ENCODE measurements at places on chromosomes 4 and X.

DNA sequence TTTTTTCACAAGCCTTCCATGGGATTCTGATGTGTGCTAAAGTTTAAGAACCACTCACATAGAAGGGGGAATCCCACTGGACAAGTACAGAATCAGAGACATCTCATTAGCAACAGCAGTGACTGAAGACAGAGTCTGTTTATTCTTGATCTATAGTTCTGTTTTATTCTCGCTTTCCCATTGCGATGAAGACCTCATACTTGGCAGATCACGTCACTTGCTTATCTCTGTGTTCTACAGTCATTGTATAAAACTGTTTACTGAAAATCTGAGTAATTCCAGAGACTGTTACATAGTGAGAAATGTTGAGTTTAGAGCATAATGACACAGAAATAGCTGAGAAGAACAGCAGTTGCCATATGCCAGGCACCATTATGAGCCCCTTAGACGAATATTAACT is 185.5 kb downstream of the PTTG2 start:
- DNase-seq, result peak; percentile 95

DNA sequence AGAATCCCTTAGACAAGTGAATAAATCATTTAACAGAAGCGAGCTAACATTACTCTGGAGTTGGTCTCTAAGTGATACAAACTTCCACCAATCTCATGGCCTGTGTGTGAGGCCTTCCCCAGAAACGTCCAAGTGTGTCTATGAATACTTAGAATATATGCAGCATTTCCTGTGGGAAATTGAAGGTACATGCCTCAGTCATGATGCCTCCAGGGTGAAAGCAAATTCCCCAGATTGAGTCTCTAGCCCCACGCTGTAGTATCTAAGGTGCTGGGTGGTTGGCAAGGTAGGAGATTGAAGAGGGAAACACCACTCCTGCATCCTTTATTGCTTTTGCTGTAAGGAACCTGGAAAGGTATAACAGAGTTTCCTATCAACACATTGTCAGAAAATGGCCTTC is 113.8 kb downstream of the IL13RA2 start:
- no peak for DNase-seq

GRCh38 chr4:73442275-73442674 is 6.3 kb downstream of the AFP start:
- peak; percentile 4 for DNase-seq

- DNase-seq, result peak; percentile 2
These were observed 592.5 kb downstream of the PCDH18 start for GRCh38 chr4:136939781-136940180.

DNA sequence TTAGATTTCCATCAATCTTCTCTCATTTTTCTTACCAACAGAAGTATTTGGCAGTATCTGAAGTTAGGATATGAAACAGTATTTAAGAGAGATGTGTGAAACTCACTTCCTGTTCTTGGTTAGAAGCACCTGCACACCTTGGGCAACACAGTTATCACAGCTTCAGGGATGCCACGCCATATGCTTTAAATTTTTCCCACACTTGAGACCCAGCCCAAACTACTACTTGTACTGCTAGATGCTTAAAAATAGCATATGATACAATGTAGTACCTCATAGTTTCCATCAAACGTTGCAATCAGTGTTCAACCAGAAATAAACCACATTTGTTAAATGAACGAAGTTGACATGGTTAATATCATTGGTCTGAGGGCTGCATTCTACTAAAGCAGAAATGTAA is 725.1 kb upstream of the FRG1 start:
- no peak for DNase-seq

GRCh38 chr4:3689576-3690550 is 76.3 kb upstream of the ADRA2C start:
- DNase-seq, result no peak

DNA sequence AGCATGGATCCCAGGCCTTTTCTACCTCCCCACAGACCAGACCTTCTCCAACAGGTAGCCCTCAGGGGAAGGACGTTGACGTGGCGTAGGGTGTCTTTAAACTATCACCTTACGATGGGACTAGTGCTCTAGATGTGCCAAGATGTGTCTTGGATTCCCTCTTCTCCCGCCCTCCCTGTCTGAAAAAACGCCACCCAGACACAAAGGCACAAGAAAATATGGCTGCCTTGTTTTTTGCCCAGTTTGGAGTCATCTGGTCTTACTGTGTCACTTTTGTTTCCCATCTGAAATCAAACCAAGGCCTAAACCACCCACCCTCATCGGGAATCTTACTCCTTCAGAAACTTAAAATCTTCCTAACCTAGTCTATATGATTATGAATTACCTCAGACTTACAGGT is 235.4 kb downstream of the OR13H1 start:
- no peak for DNase-seq

DNA sequence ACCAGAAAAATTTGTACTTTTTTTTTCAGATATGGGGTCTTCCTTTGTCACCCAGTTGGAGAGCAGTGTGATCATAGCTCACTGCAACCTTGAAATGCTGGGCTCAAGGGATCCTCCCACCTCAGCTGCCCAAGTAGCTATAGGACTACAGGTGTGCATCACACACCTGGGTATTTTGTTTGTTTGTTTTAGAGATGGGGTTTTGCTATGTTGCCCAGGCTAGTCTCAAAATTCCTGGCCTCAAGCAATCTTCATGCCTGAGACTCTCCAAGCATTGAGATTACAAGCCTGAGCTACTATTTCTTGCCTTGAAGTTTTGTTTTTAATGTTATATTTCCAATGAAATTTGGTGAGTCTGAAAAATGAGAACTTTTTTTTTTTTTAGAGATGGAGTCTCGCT is 847.8 kb downstream of the TRIML1 start:
- no peak for DNase-seq

DNA sequence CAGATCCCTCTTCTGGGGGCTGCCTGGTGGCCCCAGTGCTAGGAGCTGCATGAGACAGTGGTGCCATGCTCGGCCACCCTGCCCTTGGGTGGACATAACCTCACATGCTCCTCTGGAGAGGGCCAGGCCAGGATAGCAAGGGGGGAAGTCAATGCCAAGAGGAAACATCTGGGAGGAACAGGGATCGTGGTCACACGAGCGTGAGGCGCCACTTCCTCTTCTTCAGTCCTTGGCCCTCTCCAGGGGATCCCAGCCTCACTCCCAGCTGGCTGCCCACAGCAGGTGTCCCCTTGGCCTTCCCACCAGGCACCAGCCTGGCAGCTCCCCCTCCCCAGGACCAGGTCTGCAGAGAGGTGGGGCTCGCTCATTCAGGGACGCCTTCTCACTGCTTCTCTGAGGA is 28.6 kb downstream of the TBC1D14 start:
- DNase-seq, result no peak
